Stimulated activated naive CD8-positive, alpha-beta T cell treated with anti-CD3 and anti-CD28 coated beads, Interleukin-15, amount 100 ng/mL, for 72 hours (primary cell): ENCODE measurements at places on chromosomes 1 and 21.

DNA sequence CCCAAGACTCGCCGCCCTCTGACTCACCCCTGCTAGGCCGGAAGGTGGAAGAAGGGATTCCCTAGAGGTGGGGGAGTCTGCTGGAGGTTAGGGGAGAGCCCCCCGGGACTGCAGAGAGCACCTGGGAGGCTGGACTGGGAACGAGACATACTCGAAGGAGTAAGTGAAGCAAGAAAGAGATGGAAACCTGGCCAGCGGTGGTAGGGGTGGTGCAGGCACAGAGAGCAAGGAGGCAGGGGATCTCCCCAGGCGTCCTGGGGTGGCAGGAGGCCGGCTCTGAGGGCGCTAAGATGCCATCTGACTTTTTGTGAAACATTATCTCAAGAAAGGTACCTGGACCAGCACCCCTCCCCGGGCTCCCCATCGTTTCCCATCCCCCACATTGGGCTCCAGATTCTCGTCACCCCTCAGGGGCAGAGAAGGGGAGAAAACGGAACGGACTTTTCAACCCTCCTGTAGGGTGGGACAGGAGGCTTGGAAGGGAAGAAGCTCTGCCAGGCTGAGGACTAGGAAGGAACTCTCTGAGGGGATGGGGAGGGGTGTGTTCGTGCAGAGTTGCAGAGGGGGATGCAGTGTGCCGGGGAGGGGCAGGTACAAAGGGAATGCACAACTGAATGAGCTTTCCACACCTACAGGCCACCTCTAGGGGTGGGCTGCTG lies 708 bp downstream of the CHRNB2 start:
- DNase-seq = no peak

- DNase-seq = no peak
Observed at GRCh38 chr1:169475806-169476387, 9.8 kb downstream of the SLC19A2 start.

GRCh38 chr1:64616039-64616438 lies 128.8 kb upstream of the RAVER2 start:
- DNase-seq = no peak

DNA sequence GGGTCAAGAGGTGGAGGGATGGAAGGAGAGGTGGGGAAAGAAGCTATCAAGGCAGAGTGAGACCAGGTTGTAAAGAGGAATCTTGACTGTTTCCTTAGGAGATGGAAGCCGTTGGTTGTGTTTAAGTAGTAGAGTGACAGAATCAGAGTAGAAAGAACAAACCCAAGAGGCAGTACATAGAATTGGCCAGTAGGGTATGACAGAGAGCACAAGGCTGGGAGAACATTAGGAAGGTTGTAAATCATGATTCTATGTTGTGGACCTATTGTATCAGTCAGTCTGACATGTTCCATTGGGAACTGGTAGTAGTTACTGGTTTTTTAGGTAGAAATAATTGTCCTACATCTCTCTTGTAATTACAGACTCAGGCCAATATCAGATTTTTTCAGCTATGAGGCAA lies 486.9 kb upstream of the USP24 start:
- no peak for DNase-seq

- no peak for DNase-seq
Observed at GRCh38 chr1:76470166-76470565, 395.6 kb downstream of the ST6GALNAC3 start.

- DNase-seq = no peak
Observed at GRCh38 chr1:111811891-111812290, 56.2 kb downstream of the DDX20 start.

- DNase-seq = no peak
Observed at GRCh38 chr1:226618380-226618779, 69.8 kb downstream of the STUM start.

GRCh38 chr1:212514056-212514614 lies 81.4 kb downstream of the NENF start:
- no peak for DNase-seq

DNA sequence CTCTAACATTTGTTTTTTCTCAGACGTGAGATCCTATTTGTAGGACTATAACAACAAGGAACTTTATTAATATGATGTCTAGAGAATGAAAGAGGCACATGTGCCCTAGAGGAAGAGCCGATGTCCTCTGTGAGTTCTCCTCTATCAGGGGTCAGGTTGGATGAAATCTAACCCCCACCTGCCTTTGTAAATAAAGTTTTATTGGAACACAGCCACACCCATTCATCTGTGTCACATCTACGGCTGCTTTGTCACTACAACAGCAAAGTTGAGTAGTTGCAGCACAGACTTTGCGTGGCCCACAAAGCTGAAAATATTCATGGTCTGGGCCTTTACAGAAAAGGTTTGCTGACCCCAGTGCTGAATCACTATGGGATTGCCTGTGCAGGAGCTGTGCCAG lies 571 bp upstream of the CAPN9 start:
- no peak for DNase-seq

DNA sequence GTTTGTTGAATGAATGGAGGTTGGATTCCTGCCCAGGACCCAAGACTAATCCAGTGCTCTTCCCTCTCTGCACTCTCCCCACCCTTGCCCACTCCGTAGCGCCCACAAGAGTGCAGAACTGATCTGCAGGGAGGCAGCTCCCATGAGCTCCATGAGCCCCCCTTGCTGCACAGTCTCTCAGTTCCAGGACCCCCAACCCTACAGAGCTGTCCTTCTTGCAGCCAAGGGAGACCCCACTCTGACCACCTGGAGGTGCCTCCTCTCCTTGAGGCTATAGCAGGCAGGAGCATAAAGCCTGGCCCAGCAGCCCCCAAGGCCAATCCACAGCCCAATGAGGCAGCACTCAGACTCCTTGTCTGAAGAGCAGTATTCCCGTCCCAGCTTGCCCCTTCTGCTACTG lies 209.2 kb upstream of the ZC3H12A start:
- DNase-seq = no peak

DNA sequence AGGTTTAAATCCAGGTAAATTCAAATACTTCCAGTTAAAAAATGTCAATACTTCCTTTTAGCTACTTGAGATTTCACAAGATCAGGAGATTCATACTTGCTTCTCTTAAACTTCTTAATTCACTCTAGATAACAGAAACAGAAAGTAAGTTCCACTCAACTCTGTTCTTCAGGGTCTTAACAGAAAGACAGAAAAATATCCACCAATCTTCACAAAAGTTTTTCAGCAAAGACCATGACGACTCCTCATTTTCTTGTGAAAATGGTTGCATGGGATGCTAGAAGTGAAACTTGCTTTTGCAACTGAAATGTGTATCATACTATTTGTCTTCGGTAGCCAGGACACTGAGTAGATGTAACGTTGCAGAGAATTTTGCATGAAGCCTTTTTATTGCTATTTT lies 12.3 kb upstream of the LRRC8C start:
- DNase-seq = no peak

DNA sequence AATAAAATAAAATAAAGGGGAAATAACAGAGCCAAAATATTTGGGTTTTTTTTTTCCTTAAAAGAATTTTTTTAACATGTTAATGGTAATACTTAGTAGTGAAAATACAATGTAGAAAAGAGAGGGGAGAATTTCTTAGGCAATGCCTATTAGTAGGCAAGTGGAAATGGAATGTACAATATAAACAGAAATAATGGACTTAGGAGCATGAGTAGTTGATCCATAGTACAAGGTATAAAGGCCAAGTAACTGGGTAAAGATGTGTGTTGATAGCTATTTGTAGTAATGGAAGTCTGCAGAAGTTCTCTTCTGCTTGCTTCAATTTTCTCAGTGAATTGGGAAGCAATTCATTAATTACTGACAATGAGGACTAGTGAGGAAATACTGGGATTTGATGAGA lies 34.4 kb downstream of the TESK2 start:
- no peak for DNase-seq

GRCh38 chr1:210437781-210438180 lies 109.1 kb downstream of the HHAT start:
- no peak for DNase-seq

DNA sequence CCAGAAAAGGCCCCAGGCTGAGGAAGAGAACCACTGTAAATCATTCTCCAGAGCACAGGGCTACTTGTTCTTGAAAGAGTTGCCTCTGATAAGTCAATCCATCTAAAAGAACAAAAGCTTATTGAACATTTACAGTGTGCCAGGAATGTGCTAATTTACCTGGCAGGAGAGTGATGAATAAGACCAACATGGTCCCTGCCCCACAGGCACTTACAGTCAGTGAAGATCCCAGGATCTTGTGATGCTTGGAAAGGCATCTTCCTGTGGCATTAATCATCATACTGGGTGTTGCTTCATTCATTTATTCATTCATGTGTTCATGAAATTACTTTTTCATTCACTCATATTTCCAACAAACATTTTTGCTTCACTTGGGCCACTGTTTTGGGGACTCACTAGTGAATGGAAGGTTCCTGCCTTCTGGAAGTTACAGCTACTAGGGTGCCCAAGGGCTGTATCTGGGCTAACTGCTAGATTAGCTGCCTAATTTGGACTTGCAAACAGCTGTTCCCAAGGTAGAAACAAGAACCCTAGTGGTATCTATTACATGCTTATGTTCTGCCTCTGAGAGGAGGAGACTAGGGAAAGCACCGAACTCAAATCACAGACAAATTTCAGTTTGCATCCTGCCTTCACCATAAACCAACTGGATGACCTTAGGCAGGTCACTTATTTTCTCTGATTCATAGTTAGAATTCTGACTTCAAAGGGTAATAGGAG lies 133.5 kb downstream of the CLIC6 start:
- DNase-seq = no peak

- DNase-seq = no peak
Observed at GRCh38 chr1:55037733-55038551, 1.4 kb upstream of the PCSK9 start.

DNA sequence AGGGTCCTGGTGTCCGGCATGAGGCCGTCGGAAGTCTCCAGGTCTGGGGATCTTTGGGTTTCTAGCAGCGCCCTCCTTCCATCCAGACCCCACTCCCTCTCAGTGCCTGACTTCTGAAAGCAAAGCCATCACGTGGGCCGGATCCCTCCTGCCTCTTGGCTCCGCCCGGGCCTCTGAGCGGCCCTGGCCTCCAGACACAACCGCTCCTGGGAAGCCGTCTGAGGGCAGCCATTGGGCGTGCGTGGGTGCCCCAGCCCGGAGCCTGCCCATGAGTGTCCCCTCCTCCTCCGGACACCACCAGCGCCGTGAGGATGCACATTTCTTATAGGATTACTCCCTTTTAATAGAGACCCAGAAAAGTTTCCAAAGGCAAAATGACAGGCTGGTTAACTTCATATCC lies 137.0 kb upstream of the ARHGEF16 start:
- no peak for DNase-seq

DNA sequence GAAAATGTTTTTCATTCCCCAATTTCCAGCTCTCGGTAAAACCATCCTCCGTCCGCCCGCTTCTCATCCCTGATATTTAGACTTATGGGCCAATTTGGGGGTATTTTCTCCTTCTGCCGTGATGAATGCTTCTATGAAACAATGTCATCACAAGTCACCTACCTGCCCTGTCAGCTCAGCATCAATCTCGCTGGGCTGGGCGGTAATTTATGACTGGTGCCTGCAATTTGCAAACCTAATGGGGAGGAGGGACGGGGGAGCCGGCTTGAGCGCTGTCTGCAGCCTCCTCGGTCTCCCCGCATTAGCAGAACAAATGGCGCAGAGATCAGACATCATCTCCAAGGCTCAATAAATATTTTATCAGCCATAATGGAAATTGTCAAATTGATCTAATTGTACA lies 72.1 kb downstream of the PRDM16 start:
- DNase-seq = no peak

DNA sequence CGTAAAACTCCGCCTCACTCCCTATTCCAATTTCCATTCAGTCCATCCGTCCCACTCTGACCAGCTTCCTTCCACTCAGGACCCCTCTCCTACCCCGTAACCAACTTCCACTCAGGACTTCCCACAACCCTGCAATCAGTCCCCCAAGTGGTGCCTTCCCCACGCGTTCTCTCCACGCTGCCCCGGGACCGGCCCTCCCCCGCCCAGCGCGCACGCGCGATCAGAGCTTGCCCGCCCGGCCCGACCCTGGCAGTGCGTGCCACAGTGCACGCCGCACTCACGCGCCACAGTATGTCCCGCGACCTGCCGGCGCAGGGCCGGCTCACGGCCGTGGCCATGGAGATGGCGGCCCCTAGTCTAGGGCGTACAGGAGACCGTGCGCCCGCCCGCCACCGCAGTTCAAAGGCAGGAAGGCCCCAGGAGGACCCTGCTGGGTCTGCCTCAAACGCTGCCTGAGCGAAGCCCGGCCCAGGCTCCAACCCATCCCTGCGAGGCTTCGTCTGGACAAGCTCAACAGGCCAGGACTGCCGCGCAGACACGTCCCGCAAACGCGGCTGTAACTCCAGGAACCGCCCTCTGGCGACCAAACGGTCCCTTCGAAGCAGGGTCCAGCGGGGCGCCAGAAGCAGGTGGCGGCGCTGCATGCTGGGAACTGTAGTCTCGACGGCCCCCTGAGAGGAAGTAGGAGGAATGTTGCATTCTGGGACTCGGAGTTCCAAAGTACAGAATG lies at the start of gene NDC1:
Gene NDC1, minus strand, starts transcription at position 373 of the 730 bp plus-strand sequence. Its CDS starts 35 bp downstream, at position 338.
- peak; percentile 90 for DNase-seq

- DNase-seq = no peak
Observed at GRCh38 chr1:46159516-46159915, 15.4 kb upstream of the TSPAN1 start.

- DNase-seq = no peak
Observed at GRCh38 chr1:206664740-206665139, 20.0 kb upstream of the MAPKAPK2 start.

DNA sequence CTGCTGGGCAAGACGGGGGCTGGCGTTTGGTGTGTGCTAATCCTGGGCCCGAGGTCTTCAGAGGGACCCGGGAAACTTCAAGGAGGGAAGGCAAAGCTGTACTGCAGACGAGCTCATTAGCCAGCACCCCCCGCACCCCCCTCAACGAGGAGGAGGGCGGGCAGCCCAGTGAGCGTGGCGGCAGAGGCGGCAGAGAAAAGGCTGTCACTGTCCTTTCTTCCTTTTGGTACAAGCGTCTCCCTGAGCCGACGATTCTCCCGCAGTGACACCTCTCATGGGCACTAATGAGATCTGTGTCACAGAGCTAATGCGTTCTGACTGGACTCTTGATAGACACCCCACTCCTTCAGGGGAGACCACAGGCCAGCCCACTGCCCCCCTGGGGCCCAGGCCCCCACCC lies 29.5 kb downstream of the DMAP1 start:
- no peak for DNase-seq

DNA sequence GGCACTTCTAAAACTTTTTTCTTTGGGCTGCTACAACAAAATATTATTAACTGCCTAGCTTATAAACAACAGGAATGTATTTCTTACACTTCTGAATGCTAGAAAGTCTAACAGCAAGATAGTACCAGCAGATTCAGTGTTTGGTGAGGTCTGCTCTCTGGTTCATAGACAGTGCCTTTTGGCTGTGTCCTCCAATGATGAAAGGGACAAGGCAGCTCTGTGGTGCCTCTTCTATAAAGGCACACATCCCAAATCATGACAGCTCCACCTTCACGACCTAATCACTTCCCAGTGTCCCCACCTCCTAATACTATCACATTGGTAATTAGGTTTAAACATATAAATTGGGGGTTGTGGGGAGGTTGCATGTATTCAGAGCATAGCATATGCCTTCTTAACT lies 9.5 kb downstream of the CFH start:
- no peak for DNase-seq

- DNase-seq = no peak
Observed at GRCh38 chr1:21280482-21280881, 9.8 kb downstream of the ECE1 start.

GRCh38 chr1:202615501-202616354 lies 94.5 kb downstream of the SYT2 start:
- no peak for DNase-seq
